ENCODE measurements at places on chromosomes 12 and 14.

GRCh38 chr14:68111097-68111852 lies 291.7 kb downstream of the RAD51B start:
- no peak for DNase-seq

- no peak for DNase-seq
Measured at GRCh38 chr14:57066463-57066862, 202.2 kb downstream of the EXOC5 start.

- no peak for DNase-seq
Measured at GRCh38 chr14:76550534-76550933, 174.6 kb downstream of the ESRRB start.

DNA sequence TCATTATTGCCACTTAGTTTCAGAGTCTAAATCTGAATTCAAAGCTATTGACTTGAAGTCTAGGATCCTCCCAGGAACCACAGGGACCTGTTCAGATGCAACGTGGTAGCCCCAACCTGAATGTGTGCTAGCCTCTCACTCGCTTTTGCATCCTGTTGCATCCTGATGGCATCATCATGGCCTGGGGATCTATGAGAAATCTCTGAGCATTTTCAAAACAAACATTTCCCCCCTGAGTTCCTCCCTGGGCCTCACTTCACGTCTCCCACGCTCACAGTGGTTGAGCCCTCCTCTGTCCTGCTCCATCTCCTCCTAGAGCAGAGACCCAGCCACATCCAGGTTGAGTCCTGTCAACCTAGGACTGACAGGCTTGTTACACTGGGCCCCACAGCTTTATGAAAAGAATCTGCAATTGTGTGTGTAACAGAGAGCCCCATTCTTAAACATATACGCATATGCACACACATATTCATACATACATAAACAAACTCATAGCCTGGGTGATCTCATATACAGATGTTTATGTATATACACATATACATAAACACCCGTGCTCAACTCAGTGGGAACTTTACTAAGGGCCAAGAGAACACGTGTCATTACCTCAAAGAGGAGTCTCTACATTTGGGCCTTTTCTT lies 5.4 kb upstream of the KRT72 start:
- DNase-seq, result no peak

GRCh38 chr12:94128280-94128679 lies 20.1 kb upstream of the PLXNC1 start:
- DNase-seq, result no peak

DNA sequence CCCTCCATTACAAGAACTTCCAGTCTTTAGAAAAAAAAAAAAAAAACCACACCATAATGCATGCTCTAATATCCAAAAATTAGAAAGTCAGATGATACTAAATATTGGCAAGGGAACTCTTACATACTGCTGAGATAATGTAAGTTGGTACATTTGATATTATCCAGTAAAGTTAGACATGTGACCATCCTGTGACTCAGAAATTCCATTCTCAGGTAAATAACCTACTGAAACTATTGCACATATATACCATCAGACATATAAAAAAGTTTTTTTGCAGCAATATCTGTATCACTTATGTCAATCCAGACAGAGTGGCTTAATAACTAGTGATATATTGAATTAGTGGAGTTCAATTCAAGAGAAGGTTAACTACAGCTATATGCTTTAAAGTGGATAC lies 63.5 kb downstream of the KITLG start:
- DNase-seq, result no peak

- no peak for DNase-seq
Measured at GRCh38 chr14:81805785-81806184, 272.1 kb upstream of the SEL1L start.

GRCh38 chr14:90005939-90006530 lies 50.3 kb downstream of the TDP1 start:
- DNase-seq, result no peak

GRCh38 chr14:71130491-71131179 lies 223.4 kb downstream of the PCNX1 start:
- DNase-seq, result no peak

DNA sequence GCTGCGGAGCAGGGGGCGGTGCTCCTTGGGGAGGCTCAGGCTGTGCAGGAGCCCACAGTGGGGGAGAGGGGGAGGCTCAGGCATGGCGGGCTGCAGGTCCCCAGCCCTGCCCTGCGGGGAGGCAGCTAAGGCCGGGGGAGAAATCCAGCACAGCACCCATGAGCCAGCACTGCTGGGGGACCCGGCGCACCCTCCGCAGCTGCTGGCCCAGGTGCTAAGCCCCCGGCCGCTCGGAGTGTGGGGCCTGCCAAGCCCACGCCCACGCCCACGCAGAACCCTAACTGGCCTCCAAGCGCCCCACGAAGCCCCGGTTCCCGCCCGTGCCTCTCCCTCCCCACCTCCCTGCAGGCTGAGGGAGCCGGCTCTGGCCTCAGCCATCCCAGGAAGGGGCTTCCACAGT lies 145.6 kb upstream of the SEL1L start:
- DNase-seq, result no peak

DNA sequence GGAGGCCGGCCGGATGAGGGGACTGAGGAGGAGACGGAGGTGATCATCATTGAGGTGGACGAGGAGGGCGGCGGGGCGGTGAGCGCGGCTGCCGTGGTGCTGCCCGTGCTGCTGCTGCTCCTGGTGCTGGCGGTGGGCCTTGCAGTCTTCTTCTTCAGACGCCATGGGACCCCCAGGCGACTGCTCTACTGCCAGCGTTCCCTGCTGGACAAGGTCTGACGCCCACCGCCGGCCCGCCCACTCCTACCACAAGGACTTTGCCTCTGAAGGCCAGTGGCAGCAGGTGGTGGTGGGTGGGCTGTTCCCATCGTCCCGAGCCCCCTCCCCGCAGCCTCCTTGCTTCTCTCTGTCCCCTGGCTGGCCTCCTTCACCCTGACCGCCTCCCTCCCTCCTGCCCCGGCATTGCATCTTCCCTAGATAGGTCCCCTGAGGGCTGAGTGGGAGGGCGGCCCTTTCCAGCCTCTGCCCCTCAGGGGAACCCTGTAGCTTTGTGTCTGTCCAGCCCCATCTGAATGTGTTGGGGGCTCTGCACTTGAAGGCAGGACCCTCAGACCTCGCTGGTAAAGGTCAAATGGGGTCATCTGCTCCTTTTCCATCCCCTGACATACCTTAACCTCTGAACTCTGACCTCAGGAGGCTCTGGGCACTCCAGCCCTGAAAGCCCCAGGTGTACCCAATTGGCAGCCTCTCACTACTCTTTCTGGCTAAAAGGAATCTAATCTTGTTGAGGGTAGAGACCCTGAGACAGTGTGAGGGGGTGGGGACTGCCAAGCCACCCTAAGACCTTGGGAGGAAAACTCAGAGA lies 9.6 kb downstream of the MMP14 start:
- no peak for DNase-seq

- DNase-seq, result no peak
Measured at GRCh38 chr14:106419376-106419965, 893.1 kb downstream of the TMEM121 start.

- DNase-seq, result no peak
Measured at GRCh38 chr12:88725592-88726143, 145.4 kb upstream of the KITLG start.

DNA sequence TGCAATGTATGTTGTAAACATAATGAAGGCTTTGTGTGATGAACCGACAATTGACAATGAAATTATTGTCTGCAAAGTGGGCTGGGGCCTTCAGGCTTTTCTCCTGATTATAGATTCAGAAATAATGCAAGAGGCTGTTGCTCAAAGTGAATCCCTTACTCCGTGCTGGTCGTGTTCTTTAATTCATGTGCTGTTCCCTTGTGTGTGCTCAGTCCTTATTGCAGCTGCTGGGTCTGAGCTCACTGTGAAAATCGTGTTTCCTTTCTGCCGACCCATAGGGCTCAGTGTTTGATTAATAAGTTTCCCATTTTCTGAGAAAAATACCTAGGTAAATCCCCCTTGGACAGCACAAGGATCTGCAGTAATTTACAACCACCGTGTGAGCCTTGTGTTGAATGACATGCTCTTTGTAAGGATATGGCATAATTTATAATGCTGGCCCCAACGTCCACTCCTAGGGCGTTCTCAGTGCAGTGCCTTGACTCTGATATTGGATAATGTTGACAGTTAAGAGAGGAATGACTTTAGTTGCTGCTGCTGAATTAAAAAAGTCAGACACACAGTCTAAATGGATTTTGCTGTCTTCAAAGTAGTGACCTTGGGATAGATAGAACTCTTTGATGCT lies 81.6 kb downstream of the RGS6 start:
- DNase-seq, result no peak

DNA sequence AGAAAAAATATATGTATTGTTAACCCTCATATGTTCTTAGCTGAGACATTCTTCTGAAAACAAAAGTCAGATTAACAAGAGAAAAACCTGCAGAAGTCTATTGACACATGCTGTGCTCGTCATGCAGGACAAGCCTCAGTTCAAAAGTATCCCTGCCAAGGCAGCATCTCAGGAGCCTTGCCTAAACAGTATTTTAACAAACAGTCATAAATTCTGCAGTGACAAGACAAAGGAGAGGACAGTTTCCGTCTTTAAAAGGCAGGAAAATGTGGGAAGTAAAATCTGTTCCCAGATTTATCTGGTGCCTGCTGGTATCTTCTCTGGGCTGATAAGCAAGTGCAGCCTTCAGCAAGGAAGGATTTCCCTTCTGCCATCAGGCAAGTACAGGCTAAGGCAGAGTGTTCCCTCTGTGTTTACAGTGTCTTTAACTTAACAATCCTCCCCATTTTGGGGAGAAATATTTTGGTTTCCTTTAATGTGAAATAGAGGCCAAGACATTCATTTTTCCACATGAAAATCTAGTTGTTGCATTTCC lies 480.2 kb upstream of the CCDC196 start:
- no peak for DNase-seq

- DNase-seq, result no peak
Measured at GRCh38 chr12:23729359-23729758, 220.1 kb downstream of the SOX5 start.

DNA sequence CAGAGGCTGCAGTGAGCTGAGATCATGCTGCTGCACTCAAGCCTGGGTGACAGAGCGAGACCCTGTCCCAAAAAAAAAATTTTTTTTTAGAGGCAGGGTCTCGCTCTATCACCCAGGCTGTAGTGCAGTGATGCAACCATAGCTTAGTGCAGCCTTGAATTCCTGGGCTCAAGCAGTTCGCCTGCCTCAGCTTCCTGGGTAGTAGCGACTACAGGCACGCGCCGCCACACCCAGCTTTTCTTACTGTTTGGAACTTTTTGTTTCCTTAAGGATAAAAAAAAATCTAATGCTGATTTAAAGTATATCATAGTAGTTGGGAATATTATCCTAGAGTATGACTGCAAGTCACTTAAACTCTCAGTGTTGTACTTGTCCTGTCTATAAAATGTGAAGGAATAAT lies 7.2 kb downstream of the TMEM19 start:
- DNase-seq, result no peak

DNA sequence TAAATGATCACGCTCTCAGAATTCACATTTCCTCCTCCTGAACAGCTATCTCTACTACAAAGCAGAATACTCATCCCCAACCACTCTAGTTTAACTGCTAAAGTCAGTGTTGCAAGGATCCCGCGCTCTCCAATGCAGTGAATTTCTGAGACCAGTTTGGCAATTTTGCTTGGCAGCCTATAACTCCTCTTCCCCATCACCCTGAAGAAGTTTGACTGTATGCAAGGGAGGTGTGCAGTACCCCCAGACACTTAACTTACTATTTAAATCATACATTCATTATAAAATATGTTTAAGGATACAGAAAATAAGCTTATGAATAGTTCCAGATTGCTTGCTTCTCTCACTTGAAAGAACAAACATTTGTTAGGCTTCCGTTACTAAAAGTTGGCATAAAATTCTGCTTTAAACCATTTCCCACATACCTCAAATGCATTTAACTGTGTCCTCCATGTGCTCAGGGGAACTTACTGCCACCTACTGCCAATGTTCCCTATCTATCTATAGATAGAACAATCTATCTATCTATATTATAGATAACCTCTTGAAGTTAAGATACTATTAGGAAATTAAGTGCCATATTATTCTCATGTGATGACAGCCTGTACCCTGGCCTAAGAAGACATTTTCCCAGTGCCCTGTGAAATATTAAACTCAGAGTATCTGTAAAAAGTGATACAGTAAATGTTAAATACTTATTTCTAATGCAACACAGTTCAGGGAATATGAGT lies 2.4 kb downstream of the LGR5 start:
- no peak for DNase-seq

DNA sequence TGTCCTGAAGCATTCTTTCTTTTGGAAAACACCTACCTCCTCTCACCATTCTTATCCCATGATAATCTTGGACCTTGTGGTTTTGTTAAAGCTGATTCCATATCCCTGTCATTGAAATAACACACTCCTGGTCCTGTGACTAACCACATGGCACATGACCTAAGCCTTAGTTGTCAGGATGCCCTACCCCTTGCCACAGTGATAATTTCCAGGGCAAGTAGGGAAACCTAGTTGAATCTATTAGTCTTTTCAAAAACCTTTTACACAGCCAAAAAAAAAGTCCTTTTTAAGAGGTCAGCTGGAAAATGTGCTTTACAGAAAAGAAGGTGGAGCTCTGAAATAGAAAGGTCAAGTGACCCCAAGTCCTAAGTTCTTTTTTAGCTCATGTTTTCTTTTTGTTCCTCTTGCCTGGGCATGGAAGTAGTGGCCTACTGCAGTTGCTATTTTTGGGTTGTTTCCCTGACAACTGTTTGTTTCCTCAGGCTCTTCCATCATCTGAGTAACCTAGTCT lies 608.4 kb downstream of the LRFN5 start:
- DNase-seq, result no peak

- DNase-seq, result no peak
Measured at GRCh38 chr12:131024026-131024425, 70.3 kb downstream of the ADGRD1 start.

DNA sequence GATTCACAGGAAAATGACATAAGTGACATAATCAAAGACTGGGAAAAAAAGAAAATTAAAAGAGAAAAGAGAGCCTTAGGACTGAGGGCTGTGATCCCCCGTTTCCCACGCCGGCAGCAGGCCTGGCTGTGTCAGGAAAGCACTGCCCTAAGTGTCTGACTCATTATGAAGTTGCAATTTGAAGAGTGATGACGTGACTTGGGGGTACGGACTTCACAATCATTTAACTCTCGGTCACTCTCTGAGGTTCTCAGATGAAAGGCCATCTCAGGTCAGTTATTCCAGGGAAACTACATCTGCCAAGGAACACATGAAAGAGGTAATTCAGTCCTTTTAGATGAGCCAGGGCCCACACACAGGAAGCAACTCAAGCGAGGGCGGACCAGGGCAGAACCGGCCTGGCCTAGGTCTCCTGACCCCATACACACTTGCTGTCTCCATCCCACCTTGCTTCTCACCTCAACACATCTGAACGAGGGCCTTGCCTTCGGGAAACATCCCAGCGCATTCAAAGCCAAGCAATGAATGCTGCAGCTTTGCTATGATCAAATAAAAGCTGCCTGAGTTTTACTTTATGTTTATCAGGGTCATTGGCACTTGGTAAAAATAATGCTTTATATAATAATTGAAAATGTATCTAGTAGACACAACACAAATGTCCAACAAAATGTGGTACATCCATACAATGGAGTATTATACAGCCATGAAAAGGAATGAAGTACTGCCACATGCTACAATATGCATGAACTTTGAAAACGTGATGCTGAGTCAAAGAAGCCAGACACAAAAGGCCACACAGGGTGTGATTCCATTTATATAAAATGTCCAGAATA lies 2.7 kb downstream of the SSH1 start:
- no peak for DNase-seq

- DNase-seq, result no peak
Measured at GRCh38 chr14:33668066-33668465, 282.8 kb downstream of the EGLN3 start.
